CD4-positive, CD25-positive, alpha-beta regulatory T cell (primary cell): ENCODE measurements at places on chromosomes 11 and 22. TPM values are rescaled to one million over a fixed set of nuclear protein-coding genes. Genes with fewer than 3 reads are reported as not detected.

DNA sequence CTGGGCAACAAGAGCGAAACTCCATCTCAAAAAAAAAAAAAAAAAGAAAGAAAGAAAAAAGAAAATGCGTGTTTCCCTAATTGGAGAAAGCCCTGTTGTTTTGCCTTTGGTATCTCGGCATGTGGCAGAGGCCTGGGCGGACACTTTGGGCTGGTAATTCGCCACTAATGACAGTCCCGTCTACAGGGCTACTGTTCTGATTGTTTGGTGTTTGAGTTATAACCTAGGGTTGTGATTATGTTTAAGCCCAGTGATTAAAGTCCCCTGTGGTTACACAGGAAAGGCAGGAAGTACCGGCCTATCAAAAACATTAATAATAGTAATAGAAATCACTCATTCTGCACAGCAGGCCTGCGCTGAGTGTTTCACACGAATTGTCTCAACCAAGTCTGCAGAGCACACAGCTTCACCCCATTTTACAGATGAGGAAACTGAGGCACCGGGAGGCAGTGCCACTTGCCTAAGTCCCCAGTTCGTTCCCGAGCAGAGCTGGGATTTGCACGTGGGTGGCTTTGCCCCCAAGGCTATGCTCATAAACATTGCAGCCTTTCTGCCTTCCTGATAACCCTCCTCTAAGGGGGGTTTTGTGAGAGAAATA, 39.1 kb upstream of the GRAMD4 start:
- H3K4me1 ChIP-seq, result peaks cover 26% of the 10 kb centered on the region
- H3K4me3 ChIP-seq, result no peak overlapping the region
- no peaks in the 10 kb centered on the region for H3K36me3 ChIP-seq
- no peak for DNase-seq

DNA sequence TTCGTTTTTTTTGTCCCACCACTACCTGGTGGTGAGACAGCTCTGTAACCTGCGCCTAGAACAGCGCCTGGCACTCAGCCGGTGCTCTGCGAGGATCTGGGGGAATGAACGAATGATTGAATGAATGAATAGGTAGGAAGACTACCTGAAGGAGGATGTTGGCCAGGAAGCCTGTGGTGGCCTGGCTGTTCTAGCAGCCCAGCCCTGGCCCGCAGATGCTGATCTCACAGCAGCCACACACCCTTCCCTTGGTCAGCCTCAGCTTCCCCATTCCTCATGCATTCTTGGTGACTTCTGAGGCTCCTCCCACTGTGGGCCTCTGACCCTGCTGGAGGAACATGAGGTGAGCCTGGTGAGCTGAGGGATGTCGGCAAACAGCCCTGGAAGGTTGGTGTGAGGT, 3.7 kb downstream of the TRPM5 start:
- no peak for DNase-seq
- peaks cover 26% of the 10 kb centered on the region for H3K4me1 ChIP-seq
- no peaks in the 10 kb centered on the region for H3K27me3 ChIP-seq

DNA sequence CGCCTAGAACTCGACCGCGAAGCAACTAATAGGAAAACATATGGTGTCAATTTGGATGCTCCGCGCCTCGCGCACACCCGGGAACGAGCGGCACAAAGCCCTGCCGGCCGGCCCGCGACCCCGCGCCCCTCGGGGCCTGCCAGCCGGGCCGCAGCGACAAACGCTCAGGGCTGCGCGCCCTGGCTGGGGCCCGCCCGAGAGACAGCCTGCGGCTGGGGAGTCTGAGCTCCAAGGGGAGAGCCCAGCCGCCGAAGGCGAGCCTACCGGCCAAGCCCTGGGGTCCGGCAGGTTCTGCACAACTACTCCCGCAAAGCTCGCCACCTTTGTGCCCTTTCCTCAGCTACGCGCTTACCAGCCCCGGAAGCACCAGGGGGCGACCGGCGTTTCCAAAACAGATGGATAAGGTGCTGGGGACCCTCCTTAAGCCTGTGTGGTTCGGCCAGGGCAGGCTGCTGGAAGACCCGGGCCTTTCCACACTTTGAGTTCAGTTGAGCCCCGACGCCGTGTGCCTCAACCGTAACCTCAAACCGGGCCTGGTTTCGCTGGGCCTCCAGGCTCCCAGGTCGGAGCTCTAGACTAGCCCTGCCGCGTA, 6.0 kb downstream of the PAX6 start:
- H3K27me3 ChIP-seq, result peaks cover 67% of the 10 kb centered on the region
- H3K4me3 ChIP-seq, result no peak overlapping the region
- peaks cover 32% of the 10 kb centered on the region for H3K4me1 ChIP-seq
- H3K27ac ChIP-seq, result no peak overlapping the region
- DNase-seq, result no peak
- no peaks in the 10 kb centered on the region for H3K36me3 ChIP-seq

DNA sequence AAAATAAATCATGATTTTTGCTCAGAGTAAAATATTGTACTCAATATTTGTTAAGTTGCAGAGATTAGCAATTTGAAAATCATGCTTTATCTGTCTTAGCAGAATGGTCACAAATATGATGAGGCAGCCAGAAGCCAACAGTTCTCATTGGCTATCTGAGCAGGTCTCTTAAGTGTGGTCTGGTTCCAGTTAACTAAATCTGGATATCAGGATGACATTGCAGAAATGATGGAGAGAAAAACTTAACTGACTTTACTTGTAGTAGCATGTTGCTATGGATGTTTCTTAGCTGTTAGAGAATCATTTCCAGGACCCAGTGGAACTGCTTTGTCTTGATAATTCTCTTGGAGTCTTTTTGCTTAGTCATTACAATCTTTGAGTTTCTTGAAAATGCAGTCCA, 1070.3 kb downstream of the JRKL start:
- no peaks in the 10 kb centered on the region for H3K27me3 ChIP-seq
- H3K36me3 ChIP-seq, result no peaks in the 10 kb centered on the region
- no peaks in the 10 kb centered on the region for H3K4me1 ChIP-seq

GRCh38 chr11:134333312-134333711, 1.5 kb downstream of the GLB1L2 start:
- H3K4me3 ChIP-seq, result no peak overlapping the region
- no peak for DNase-seq
- peaks cover 17% of the 10 kb centered on the region for H3K4me1 ChIP-seq
- peaks cover 14% of the 10 kb centered on the region for H3K27me3 ChIP-seq

GRCh38 chr11:130789056-130789640, 127.1 kb downstream of the SNX19 start:
- H3K4me1 ChIP-seq, result no peaks in the 10 kb centered on the region
- peaks cover under 1% of the 10 kb centered on the region for H3K27me3 ChIP-seq
- no peak overlapping the region for H3K27ac ChIP-seq
- DNase-seq, result no peak
- H3K4me3 ChIP-seq, result no peak overlapping the region

GRCh38 chr11:108562746-108563581, 30.6 kb downstream of the EXPH5 start:
- H3K4me1 ChIP-seq, result no peaks in the 10 kb centered on the region
- DNase-seq, result no peak
- H3K4me3 ChIP-seq, result no peak overlapping the region
- no peak overlapping the region for H3K27ac ChIP-seq

DNA sequence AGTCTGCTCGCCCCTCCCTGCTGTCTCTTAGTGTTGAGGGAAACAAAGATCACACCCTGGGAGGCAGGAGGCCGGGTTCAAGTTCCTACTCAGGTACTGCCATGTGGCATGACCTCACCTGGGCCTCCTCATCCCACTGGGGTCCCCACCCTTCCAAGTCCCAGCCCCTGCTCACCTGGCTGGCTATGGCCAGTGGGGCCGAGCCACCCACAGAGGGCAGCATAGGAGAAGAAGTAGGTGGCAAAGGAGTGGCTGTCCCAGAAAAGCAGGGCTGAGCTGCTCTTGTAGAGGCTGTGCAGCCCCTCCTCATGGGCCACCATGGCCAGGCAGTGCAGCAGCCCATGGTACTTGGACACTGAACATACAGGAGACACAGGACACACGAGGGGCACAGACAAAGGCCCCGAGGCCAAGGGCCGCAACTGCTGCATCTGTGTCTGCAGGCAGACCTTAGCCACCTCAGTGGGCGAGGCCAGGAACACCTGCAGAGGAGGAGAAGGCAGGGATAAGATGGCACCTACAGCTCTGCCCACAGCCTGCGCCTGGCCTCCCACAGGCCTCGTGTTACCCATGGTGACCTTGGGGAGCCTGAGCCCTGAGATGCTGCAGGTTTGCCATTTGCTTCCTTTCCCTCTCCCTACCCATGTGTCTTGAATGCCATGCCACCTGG, 50.6 kb upstream of the MPEG1 start:
- no peaks in the 10 kb centered on the region for H3K4me1 ChIP-seq
- no peaks in the 10 kb centered on the region for H3K36me3 ChIP-seq
- peak; percentile 9 for DNase-seq
- no peak overlapping the region for H3K4me3 ChIP-seq
- H3K27me3 ChIP-seq, result peaks cover 1% of the 10 kb centered on the region

- no peaks in the 10 kb centered on the region for H3K36me3 ChIP-seq
- no peak overlapping the region for H3K27ac ChIP-seq
- no peaks in the 10 kb centered on the region for H3K27me3 ChIP-seq
- H3K4me3 ChIP-seq, result no peak overlapping the region
- H3K4me1 ChIP-seq, result no peaks in the 10 kb centered on the region
Measured at GRCh38 chr22:33570110-33570509, 350.2 kb downstream of the LARGE1 start.

DNA sequence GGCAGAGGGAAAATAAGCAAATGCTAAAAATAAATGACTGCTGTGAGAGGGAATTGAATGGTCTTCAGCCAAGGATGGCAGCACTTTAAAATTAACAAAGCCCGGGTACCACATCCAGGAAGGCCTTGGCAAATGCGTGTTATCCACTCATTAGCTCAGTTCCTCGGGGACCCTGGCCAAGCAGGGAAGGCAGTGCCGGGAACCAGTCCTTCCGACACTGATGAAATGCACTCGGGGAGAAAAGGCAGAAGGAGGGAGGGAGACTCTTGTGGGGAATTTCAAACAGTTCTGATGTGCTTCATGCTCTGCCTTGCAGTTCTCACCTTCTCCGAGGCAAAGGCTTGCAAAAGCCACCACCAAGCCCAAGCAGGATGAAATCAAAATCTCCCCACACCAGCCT, 38.3 kb downstream of the CLPB start:
- H3K36me3 ChIP-seq, result peaks cover 2% of the 10 kb centered on the region
- H3K4me3 ChIP-seq, result no peak overlapping the region
- no peak overlapping the region for H3K27ac ChIP-seq
- H3K4me1 ChIP-seq, result no peaks in the 10 kb centered on the region
- no peak for DNase-seq

DNA sequence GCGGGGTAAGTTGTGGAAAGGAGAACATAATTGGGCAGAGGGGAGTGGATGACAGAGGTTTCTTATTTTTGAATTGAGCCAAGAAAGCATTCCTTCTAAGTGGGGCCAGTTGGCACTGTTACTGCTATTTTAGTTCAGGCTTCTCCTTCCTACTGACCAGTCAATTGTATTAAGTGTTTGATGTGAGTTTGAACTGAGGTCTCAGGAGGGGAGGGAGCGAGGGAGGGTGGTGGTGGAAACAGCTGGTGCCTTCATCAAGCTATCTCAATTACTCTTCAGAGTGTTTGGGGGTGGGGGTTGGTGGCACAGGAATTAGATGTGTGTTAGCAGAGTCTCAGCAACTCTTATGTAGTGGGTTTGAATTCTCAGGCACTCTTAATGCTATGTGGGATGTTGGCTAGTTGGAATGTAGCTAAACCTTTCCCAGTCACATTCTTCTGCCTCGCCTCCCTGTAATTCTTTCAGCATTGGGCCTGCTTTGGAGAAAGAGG, 14.5 kb downstream of the CTNND1 start:
- no peaks in the 10 kb centered on the region for H3K27me3 ChIP-seq
- DNase-seq, result no peak
- no peak overlapping the region for H3K27ac ChIP-seq
- H3K4me3 ChIP-seq, result no peak overlapping the region

GRCh38 chr11:46346886-46347636, at the start of gene DGKZ:
Gene DGKZ, plus strand, starts transcription at chr11:46347463. Its CDS starts 197 bp downstream, at chr11:46347660.
- H3K27me3 ChIP-seq, result no peaks in the 10 kb centered on the region
- H3K36me3 ChIP-seq, result peaks cover 7% of the 10 kb centered on the region
- peak within 1 kb of the TSS; percentile 92 for H3K4me3 ChIP-seq
- H3K27ac ChIP-seq, result peak within 1 kb of the TSS; percentile 73

- peak overlapping the region; percentile 69 for H3K27ac ChIP-seq
- H3K27me3 ChIP-seq, result no peaks in the 10 kb centered on the region
- H3K4me3 ChIP-seq, result peak overlapping the region; percentile 77
- no peak for DNase-seq
- H3K4me1 ChIP-seq, result peaks cover 27% of the 10 kb centered on the region
Measured at GRCh38 chr11:64918017-64918416, 1.0 kb upstream of the ATG2A start.

DNA sequence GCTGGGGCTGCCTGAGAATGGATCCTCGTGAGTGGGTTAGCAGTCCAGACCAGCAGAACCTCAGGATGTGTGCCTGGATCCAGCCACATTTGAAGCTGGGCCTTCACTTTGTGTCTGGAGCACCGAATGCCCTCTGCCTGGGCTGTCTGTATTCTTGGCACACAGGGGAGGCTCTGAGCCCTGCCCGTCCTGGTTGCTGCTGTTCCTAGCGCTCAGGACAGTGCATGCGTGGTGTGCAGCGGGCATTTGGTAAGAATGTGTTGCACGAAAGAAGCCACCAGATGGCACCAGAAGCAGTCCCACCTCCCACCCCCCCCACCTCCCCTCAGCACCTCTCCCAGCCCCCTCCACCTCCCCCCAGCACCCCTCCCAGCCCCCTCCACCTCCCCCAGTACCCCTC, 4.1 kb upstream of the MAPK11 start:
- peaks cover 28% of the 10 kb centered on the region for H3K4me1 ChIP-seq
- peak; percentile 58 for DNase-seq
- H3K4me3 ChIP-seq, result no peak overlapping the region
- no peak overlapping the region for H3K27ac ChIP-seq
- H3K36me3 ChIP-seq, result no peaks in the 10 kb centered on the region

GRCh38 chr22:31995807-31996206, 47.3 kb upstream of the SLC5A1 start:
- no peak overlapping the region for H3K4me3 ChIP-seq
- H3K4me1 ChIP-seq, result no peaks in the 10 kb centered on the region
- H3K27ac ChIP-seq, result no peak overlapping the region
- no peaks in the 10 kb centered on the region for H3K36me3 ChIP-seq

GRCh38 chr11:32774081-32774480, 20.4 kb downstream of the CCDC73 start:
- DNase-seq, result no peak
- no peaks in the 10 kb centered on the region for H3K4me1 ChIP-seq
- H3K27ac ChIP-seq, result no peak overlapping the region
- no peaks in the 10 kb centered on the region for H3K27me3 ChIP-seq

- DNase-seq, result no peak
- no peak overlapping the region for H3K27ac ChIP-seq
- H3K27me3 ChIP-seq, result peaks cover 5% of the 10 kb centered on the region
Measured at GRCh38 chr11:33885338-33886005, 6.4 kb downstream of the LMO2 start.

Gene SGSM1
- not detected for polyA plus RNA-seq

Gene APOA5
- not detected for polyA plus RNA-seq

Gene FREY1
- polyA plus RNA-seq, result not detected

Gene CABP7
- 0.11 TPM for polyA plus RNA-seq

Gene TRIM34
- polyA plus RNA-seq, result 18.0 TPM

Gene LAMTOR1
- 69.2 TPM for polyA plus RNA-seq

Gene LIF
- polyA plus RNA-seq, result not detected

Gene SCGB1A1
- not detected for polyA plus RNA-seq
